Left colon (tissue), 2 donors: ENCODE measurements at places on chromosomes 16 and 17.

GRCh38 chr16:89343501-89344457 is 126.3 kb downstream of the ZNF778 start:
- no peak for DNase-seq

DNA sequence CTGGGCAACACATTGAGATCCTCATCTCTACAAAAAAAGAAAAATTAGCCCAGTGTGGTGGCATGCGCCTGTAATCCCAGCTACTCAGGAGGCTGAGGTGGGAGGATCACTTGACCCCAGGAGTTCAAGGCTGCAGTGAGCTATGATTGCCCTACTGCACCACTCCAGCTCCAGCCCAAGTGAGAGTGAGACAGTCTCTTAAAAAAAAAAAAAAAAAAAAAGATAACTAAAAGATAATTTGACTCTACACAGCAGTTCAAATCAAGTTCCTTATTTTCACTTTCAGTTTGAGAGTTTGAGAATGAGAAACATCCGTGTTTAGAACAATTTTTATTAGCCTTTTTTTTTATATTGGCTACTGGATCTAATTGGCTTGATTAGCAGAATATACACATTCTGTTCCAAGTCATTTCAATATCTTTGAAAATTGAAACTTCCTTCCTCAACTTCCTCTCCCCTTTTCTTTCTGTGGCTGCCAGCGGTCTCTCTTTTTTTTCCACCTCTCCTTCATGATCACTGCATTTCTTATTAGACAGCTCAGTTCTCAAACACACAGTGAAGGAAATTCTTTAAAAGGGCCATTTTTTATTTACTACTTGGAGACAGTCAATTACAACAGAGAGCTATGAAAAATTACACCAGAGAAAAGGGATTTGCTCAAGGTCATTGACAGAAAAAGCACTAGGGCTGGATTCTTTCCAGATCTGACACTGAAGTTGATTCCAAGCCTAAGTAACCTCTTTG is 4.5 kb upstream of the ACSF2 start:
- DNase-seq: no peak

DNA sequence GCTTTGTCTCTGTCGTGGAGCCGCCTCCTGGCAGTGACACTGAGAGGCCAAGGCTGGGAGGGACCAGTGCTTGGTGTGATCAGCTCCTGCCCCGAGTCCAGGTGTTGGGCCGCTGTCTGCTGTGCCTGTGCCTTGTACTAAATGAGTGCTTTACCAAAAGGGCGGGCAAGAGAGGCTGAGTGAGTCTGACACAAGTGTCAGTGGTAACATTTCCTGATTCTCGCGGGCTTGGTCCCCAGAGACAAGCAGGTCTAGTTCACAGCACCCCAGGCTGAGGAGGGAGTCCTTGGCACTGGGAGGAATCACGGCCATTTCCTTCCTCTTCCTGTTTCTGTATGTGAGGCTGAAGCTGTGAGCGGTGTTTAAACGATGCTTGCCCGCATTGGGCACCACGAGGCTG is 30.2 kb downstream of the PLD6 start:
- DNase-seq: no peak

GRCh38 chr16:82655072-82655714 is 28.4 kb downstream of the CDH13 start:
- DNase-seq: no peak

DNA sequence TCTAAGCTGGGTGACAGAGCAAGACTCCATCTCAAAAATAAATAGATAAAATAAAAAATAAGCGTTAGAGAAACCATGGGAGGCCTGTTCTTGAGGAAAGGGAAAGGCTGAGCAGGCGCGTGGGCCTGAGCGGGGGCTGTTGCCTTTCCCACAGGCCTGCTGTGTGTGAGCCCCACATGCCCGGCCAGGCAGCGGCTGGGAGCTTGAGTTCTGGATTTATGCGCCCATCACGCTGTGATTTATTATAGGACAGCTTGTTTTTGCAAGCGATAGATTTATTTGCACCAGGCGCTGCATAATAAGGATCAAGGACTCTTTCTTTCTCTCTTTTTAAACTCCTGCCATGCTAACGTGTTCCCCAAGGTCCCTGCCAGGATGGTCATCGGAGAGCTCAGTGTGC is 14.8 kb upstream of the WFDC1 start:
- DNase-seq: no peak

DNA sequence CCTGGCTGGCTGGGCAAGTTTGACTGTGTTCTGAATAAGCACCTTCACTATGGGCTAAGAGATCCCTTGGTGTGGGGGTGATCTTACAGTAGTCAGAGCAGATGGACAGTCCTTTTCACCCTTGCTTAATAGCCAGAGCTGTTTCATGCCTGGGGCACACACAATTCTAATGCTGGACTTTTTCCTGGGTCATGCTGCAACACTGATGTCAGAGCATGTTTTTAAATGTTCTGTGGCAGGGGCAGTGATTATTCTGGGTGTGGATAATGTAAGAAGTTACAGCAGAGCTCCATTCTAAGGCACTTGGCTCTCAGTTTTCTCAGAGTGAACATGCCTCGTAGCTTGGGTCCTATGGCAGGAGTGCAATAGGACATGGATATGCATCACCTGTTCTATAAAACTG is 4.0 kb upstream of the CD68 start:
- DNase-seq: no peak

DNA sequence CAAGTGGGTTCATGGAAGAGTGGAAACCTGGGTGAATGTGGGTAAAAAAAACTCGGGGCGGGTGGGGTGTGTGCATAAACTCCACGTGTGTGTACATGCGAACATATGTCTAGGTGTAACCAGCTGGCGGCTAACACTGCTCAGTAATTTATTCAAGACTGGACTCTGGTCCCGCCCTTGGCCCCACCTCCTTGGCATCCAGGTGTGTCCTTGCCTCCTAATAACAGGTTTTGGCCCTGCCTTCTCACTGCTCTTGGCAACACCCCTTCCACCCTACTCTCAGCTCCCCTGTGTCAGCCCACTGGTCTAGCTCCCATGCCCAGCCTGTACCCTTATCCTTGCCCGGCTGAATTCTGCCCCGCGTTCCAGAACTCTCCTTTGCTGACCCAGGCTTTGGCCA is 8.3 kb downstream of the FLII start:
- DNase-seq: peak; percentile 86

GRCh38 chr17:73588891-73589290 is 55.4 kb downstream of the SDK2 start:
- no peak for DNase-seq

- peak; percentile 59 for DNase-seq
Measured at GRCh38 chr17:76240461-76241203, at the start of gene RNF157. TSS of gene RNF157 (minus strand) at chr17:76240493. CDS start at chr17:76240240, 253 bp downstream.

GRCh38 chr17:17783116-17783824 is 53.5 kb downstream of the SREBF1 start:
- DNase-seq: peak; percentile 63

DNA sequence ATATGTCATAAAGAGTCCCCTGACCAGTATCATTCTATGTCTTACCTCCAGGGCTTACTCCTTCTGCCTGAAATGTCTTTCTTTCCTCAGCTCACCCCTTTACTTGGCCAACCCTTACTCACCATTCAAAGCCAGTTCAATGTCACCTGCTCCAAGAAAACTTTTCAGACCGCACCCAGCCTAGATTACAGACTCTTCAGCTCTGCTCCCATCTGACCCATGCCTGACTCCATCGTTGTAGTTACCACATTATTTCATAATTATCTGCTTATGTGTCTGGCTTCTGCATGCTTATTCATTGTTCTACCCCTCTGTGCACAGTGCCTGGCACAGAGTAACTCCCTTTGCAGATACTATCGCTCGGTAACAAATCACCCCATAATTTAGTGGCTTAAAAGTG is 62.5 kb upstream of the TOB1 start:
- no peak for DNase-seq

GRCh38 chr16:66510298-66510697 is 39.6 kb downstream of the TK2 start:
- no peak for DNase-seq

DNA sequence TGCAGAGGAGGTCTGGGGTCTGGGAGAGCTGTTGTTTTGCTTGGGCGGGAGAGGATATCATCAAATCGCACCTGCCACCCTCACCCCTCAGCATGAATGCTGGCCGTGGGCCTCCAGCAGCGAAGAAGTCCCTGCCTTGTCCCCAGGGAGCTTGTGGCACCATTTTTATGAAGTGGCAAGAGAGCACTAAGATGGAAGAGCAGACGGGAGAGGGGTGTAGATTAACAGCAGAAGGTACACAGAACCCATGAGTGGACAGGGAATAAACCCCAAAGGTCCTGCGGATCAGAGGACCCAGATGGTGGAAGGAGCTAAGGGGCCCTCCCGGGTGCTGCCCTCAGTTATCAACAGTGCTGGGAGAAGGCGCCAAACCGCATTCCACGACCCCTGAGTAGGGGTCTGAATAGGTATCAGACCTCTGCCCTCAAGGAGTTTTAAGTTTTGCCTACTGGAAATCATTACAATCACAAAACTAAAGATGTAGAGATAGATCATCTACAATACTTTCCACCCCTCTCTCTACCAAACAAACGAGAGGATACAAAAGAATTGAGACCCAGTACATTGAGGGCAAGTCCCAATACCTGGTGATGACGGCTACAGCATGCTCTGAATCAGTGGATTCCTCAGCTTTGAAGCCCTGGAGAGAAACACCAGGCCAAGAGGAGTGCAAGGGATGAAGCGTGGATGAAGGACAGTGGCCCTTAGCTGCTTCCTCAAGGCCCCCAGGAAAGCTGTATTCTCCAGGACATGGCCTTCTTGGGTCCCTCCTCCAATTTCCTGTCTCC is 60.2 kb downstream of the CCDC182 start:
- no peak for DNase-seq

DNA sequence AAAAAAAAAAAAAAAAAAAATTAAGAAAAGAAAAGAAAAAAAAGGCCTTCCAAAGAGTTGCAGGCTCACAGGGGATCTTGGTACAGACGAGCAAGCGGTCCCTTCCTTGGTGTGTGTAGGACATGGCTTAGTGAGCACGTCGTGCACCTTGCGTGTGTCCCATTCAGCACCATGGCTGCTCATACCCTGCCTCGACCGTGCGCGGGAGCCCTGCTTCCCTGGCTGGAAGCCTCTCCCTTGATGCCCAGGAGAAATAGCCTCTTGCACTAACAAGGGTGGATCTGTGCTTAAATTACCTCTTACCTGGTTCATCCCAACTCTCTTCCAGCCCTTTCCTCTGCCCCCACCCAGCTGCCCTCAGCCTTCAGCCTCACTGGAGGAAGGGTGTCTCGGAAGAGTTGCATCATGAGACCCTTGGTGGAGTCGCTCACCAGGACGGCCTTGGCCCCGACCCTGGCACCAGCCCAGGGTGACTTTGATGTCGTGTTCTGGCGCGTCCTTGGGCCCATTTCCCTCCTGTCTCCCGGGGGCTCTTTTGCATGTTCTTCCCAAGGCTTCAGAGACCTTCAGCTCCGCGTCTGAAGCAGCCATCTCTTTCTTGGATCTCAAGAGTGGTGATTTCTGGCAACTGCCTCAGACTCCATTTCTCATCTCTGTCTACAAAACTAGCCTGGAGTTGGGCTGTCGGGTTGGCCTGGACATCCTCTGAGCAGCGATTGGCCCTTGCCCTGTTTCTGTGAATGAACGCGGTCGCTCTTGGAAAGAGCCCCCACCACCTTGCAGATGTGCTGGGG is 127.2 kb downstream of the CMIP start:
- no peak for DNase-seq

DNA sequence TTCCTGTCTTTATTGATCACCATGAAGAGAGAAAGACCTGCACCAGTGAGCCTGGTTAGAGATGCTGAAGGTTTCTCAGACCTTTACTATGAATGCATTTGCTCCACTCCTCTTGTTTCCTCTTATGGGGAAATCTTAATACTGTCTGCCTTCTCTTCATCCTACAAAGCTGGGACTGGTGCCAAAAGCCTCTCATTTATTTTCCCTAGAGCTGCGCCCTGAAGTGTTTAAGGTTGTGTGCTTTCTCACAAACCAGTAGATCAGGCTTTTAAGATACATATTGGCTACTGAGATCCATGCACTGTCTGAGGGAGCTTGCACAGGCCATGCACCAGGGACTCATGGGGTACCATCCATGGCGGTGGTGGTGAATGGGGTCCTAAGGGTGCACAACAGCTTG is 286.1 kb upstream of the PMFBP1 start:
- peak; percentile 14 for DNase-seq

- DNase-seq: no peak
Measured at GRCh38 chr16:89202422-89203215, 2.3 kb upstream of the SLC22A31 start.

GRCh38 chr16:58345574-58346354 is 46.5 kb upstream of the GINS3 start:
- DNase-seq: no peak

DNA sequence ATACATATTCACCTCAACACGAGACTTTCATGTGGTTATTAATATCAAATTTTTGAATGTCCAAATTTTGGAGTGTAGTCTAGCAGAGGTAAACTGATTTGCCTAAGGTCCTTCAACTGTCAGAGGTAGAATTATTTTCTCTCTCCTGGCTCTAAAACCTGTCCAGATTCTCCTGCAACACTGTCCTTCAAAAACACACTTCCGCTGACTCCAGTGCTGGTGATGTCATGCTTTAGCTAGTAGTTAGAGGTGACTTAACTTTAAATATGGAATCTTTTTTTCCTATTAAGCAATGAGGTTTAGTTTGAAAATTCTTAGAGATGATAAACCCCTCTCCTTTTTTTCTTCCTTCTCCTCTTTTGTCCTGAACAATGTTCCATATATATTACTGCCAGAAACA is 10.8 kb upstream of the CBLN1 start:
- DNase-seq: no peak

DNA sequence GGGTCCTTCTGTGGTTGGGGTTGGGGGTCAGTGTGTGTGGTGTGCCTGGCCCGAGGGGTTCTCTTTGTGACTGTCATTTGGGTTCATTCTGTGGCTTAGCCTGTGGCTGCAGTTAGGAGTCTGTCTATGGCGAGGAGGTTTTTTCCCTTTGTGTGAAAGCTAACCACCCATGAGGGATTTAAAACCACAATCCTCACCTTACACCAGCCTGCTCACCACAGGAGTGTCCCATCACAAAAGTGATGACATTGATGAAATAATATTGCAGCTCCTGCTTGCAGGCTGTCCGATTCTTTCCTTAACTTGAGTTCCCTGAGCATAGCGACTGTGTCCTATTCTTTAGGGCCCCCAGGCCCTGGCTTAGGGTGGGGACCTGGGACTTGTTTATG is 113.6 kb downstream of the RAP1GAP2 start:
- no peak for DNase-seq

DNA sequence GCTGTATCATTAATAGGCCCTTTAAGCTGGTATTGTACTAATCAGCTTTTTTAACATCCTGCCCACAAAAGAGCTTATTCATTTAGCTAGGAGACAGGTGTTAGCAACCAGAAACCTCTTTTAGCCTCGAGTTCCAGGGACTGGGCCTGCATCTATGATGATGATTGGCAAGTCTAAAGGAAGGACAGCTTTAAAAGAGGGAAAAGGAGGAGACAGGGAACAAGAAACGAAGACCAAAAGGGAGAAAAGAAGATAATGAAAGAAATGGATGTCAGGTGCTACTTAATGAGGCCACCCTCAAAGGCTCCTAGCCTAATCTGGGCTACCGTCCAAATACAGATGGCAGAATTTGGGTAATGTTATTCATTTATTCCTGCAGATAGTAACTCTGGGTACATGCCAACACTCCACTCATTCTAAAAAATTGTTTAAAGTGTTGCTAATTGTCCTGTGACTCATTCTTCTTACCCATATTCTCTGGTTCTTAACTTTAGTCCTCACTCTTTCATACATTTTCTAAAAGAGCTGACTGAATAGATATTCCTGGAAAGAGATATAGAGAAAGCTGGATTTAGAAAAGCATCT is 18.7 kb upstream of the RFFL start:
- DNase-seq: no peak
